ENCODE measurements at places on chromosomes 2 and 18. TPM values are rescaled to one million over a fixed set of nuclear protein-coding genes. Genes with fewer than 3 reads are reported as not detected.

SNORC gene
- total RNA-seq = 0.24 TPM

PLGLB1 gene
- 8.0 TPM for total RNA-seq

DNA sequence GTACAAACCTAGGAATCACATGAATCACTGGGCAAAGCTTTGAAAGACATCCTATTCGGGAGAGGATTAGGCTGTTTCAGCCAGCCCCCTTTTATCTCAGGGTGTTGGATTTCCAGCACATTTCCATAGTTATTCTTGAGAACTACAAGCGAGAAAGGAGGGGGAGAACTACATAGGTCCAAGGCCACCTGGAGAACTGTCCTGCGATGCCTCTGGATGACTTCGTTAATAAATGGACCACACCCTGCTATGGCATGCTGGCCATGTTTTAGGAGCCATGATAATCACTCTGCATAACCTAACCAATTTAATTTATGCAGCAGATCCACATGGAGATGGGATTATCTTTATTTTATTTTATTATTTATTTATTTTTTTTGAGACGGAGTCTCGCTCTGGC lies 29.9 kb downstream of the RHBDD1 start:
- no peak for DNase-seq

DNA sequence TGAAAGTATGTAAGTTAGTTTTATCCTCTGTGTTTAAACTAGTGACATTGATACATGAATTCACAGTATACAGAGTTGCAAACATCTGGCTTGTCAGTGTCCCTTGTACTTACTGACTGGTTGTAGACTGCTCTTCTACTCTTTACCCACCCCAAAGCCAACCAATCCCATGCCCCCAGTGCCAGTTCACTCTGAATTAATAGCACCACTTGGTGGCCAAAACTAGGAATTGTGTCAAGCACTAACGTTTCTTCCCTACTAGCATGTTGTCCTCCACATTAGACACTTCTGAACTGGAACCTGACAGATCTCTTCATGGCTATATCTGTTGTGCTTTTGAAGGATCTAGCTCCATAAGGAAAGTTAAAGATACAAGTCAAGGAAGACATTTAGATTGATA lies 27.2 kb upstream of the OTX1 start:
- DNase-seq = no peak

- no peak for DNase-seq
These were observed 177.8 kb downstream of the GBX2 start for GRCh38 chr2:235990344-235990743.

Data from omental fat pad (tissue), 4 donors.